ENCODE measurements at places on chromosomes 5 and 9.

DNA sequence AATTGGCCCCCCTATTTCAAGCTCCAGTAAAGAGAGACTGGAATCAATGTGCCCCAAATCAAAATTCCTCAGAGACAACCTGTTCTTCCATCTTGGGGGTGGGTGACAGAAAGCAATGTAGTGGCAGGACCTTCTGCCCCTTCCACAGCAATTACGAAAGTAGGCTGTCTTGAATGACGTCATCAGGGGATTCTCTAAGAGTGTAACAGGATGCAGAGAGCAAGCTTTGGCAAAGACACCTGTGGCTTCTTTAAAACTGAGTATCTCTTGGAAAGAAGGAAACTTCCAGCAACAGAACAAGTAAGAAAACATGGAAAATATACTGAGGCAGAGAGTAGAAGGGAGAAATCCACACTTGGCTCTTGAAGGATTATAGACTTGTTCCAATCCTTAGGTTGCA is 247.6 kb upstream of the PDE4D start:
- DNase-seq = no peak

GRCh38 chr9:128555180-128555721 is 2.9 kb downstream of the SPTAN1 start:
- no peak for DNase-seq

- no peak for DNase-seq
Observed at GRCh38 chr9:134809292-134809691, 71.3 kb upstream of the FCN2 start.

DNA sequence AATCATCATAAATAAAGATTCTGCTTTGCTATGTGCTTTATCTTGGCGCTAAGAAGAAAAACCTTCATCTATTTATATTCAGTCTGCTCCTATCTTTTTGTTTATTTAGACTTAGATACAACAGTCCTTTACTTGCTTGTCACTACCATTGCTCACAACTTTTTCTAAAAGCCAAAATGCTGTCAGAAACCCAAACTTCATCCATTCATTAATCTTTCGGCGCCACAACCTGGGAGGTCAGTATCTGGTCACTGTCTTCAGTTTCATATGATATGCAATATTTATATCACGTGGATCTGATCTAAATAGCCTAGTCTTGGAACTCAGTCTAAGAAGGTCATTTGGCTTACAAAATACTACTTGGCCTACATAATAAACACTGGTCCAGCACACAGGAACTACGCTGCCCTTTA is 159.3 kb upstream of the TARS1 start:
- no peak for DNase-seq

DNA sequence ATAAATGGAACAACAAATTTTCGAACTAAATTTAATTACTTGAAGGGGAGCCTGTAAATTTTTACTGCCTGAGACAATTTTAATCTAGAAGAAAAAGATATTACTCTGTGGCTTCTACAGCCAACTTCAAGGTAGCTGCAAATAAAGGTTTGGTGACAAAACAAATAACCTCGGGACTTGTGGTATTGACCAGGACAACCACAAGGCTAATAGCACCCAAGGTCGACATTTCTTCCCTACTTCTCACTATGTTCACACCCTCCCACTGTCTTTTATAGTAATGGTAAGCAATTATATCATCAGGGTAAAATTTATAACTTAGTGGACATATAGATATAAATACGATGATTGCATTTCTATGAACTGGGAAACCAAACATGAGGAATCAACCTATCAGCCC is 67.9 kb upstream of the SPINK5 start:
- no peak for DNase-seq

DNA sequence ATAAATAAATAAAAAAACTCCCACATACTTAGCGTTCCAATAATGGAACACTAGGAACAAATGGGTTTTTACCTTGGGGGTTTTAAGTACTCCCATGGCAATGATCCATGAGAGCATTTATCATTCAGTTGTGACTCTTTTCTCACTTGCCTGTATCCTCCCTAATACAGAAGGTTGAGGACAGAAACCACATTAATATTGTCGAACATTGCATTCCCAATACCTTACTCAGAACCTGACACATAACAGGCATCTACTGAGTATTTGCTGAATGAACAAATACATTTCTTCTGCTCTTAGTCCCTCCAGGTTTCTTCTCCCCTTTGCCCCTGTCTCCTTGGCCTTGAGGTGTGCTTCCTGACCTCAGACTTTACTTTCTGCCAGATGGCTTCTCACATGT is 175.9 kb downstream of the CEMIP2 start:
- DNase-seq = peak; percentile 35

- DNase-seq = no peak
Observed at GRCh38 chr9:134637241-134637640, 4.4 kb upstream of the COL5A1 start.

- DNase-seq = no peak
Observed at GRCh38 chr9:107665057-107665456, 175.5 kb upstream of the KLF4 start.

- no peak for DNase-seq
Observed at GRCh38 chr5:157137691-157138090, 5.0 kb downstream of the MED7 start.

DNA sequence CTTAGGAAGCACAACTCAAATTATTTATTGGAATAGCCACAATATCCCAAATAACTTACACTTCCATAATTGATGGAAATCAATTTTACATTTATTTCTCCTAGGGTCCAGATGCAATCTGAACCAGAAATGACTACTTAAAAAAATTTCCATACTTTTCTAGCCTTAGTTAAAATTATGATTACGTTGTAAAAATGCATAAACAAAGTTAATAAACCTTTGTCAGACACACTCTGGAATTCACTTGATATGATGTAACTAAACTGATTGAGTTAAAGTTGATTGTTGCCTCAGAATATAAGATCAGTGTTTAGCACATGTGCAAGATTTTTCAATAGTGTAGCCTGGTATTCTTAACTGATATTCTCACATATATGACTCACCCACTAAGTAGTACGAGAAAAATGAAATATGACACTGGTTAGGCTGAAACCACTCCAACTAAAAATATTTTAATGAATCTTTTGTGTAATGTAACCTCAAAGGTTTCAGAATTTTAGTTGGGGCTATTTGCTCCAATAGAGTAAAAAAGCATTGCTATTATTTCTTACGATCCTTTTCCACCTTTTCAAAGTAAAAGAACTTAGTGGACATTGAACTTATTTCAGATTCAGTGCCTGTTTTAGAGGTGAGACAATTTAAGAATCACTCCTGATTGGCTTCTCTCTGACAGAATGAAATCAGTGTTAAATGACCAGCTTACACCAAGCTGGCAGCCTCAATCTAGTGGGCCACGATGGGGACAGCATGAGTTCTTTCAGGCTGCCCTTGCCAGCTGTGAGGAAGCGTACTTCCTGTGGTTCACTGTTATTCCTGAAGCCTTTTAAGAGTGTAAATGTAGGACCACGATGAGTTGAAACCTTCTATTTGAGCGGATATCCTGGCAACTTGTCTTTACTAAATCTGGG is 277.2 kb upstream of the CDH9 start:
- no peak for DNase-seq

- no peak for DNase-seq
Observed at GRCh38 chr5:160506006-160507004, 84.7 kb downstream of the PTTG1 start.

DNA sequence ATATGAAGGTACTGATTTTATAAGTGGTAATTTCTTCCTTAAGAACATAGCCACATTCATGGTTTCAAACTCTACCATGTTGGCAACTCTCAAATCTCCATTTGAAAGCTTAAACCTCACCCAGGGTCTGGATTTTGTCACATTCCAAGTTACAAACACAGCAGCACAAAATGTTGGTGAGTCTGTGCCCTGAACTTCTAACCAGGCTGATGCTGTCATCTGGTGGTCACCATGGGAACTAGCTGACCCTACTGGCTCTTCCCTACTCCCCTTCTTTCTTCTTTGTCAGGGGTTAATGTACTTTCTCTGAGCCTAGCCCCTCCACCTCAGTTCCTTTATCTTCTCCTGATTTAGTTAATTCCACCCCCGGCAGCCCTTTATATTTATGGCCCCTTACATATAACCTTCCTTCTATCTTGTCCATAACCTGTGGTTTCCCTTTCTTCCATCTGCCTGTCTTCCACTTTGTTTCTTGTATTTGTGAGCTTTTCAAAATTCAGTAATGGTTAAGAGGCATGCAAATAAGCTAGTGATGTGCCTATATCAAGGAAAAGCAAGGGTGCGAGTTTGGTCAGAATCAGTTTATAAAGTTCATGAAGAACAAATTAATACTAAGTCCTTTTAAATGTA is 35.9 kb downstream of the TGFBR1 start:
- DNase-seq = peak; percentile 19

DNA sequence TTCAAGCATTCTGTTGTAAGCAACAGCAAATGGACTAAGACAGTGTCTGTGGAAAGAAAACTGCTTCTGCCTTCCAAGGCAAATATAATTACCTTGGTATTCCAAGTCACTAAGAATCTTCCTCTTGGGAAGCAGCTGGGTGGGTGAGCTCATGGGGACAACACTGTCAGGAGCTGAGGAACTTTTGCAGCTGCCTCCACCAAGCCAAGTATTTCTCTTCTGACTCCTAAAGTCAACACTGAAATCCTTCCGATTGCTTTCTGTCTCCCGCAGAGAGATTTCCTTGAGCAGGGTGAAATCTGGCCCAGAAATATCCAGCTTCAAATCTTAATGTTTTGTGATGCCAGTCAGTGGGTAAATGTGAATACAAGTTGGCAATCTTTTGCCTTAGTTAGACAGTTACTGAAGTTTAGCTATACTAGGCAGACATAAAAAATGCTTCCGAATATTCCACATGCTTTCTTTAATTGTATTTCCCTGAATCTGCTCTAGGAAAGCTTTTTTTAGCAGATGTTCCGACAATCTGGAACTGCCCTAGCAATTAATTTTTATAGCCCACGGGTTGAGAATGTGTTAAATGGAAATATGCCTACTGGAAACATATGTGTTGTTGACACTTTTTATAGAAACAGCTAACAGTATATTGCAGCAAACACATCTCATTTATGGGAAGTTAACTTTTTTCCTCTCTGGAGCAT is 369.9 kb upstream of the DAB2 start:
- DNase-seq = no peak

GRCh38 chr9:7369384-7369821 is 430.2 kb downstream of the DMAC1 start:
- DNase-seq = no peak

- DNase-seq = no peak
Observed at GRCh38 chr5:106417163-106417562, 1253.6 kb downstream of the EFNA5 start.

- peak; percentile 43 for DNase-seq
Observed at GRCh38 chr5:96968074-96968473, 32.2 kb downstream of the LNPEP start.

GRCh38 chr9:127724012-127724411 is 8.1 kb downstream of the TTC16 start:
- DNase-seq = no peak

- DNase-seq = no peak
Observed at GRCh38 chr9:84874022-84874421, 204.5 kb downstream of the NTRK2 start.
